CD8-positive, alpha-beta T cell (primary cell): ENCODE measurements at places on chromosomes 2 and 18.

DNA sequence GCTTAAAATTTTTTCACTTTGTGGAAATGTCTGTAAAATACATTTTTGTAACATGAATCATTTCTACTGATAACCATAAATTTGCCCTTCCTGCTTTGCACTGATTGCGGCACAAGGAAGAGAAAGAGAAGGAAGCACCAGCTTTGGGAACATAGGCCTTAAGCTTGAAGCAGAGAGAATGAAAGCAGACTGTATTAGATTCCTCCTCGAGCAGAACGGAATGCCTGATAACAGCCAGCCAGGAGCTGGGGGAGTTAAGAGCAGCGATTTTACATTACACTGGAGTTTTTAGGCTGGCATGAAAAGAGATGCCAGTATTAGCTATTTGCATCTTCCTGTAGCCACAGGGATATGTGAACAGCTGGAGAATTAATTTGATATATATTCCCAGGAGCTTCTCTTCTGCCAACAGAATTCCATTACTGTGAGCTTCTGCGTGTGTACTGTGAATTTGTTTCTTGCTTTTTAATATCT is 33.5 kb downstream of the CRIM1 start:
- no peak for DNase-seq

DNA sequence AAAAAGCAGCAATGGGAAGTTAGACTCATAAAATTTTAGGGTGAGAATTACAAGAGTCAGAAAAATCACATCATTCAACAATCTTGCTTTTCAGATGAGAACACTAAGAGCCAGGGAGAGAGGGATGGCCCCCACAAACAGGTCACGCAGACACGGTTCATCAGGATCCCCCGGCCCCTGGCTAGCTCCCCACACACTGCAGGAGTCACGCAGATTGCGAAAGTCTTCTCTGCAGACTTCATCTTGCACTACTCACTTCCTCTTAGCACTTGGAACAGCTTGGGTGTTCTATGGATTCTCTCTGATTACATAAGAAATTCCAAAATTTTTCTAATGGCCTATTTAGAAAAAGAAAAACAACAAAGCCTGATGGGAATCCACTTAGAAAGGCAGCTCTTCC is 21.6 kb upstream of the SULT1C2 start:
- DNase-seq = no peak

- no peak for DNase-seq
These were observed 36.3 kb downstream of the PREPL start for GRCh38 chr2:44324971-44325426.

- DNase-seq = no peak
These were observed 31.3 kb downstream of the GATA6 start for GRCh38 chr18:22200611-22201225.

DNA sequence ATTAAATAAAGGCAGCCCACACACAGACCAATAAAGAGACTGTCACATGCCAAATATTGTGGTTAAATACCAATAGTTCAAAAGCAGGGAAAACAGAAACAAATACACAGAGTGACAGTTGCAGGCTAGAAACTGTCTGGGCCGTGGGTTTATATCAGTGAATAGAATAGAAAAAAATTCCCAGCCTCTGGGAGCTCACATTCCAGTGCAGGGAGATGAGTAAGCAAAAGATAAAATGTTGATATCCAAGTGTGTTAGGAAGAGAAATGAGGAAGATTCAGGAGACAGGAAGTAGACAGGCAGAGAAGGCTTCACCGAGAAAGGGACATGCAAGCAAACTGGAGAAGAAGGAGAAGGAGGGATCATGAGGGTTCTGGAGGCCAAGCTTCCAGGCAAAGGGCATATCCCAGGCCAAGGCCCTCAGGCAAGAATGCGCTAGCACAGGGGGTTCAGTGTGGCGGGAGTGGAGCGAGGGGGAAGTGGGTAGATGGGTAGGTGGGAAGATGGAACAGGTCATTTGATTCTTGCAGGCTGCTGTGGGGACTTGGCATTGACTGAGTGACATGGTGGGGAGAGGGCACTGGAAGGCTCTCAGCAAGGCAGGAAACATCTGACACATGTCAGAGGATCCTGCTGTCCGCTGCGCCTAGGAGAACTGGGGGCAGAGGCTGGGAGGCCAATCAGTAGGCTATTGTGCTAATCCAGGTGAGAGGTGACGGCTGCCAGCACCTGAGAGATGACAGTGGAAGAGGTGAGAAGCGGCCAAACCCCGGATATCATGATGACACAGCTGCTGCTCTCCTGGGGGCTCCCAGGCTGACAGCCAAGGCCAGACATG is 89.2 kb downstream of the ZBTB7C start:
- no peak for DNase-seq

DNA sequence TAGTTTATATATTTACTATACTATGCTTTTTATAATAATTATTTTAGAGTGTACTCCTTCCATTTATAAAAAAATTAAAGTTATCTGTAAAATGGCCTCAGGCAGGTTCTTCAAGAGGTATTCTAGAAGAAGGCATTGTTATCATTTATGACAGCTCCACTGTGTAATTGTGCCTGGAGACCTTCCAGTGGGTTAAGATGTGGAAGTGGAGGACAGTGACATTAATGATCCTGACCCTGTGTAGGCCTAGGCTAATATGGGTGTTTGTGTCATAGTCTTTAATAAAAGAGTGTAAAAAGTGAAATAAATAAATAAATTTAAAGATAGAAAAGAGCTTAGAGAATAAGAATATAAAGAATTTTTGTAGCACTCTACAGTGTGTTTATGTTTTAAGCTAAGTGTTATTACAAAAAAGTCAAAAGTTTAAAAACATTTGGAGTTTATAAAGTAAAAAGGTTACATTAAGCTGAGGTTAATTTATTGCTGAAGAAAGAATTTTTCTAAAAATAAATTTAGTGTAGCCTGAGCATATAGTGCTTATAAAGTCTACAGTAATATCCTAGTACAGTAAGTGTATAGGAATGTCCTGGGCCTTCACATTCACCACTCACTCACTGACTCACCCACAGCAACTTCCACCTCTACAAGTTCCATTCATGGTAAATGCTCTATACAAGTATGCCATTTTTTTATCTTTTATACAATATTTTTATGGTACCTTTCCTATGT is 190.0 kb upstream of the SESTD1 start:
- DNase-seq = no peak

GRCh38 chr2:189514104-189514503 is 66.5 kb downstream of the SLC40A1 start:
- DNase-seq = no peak

- peak; percentile 77 for DNase-seq
These were observed 1.3 kb downstream of the PKP4 start for GRCh38 chr2:158457826-158458616.

DNA sequence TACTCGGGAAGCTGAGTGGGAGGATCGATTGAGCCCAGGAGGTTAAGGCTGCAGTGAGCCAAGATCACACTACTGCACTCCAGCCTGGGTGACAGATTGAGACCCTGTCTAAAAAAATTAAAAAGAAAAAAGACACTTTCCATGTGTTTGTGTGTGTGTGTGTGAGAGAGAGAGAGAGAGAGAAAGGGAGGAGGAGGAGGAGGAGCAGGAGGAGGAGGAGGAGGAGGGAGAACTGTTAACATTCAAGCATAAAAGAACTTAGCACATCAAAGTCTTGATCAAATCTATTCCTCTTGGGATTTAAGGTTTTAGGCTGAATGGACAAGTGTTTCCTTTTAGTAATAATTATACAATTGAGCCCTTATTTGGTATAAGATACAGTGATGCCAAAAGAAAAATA is 75.5 kb downstream of the SPOPL start:
- DNase-seq = no peak

GRCh38 chr2:112831946-112832840 is 4.4 kb downstream of the IL1B start:
- no peak for DNase-seq

GRCh38 chr2:157922336-157922735 is 46.2 kb upstream of the ACVR1 start:
- no peak for DNase-seq

- peak; percentile 31 for DNase-seq
These were observed 11.1 kb downstream of the COLEC11 start for GRCh38 chr2:3606028-3606369.

GRCh38 chr2:26959331-26959730 is 11.1 kb upstream of the MAPRE3 start:
- no peak for DNase-seq

GRCh38 chr2:190535121-190535439 is 558 bp upstream of the NEMP2 start:
- DNase-seq = no peak

DNA sequence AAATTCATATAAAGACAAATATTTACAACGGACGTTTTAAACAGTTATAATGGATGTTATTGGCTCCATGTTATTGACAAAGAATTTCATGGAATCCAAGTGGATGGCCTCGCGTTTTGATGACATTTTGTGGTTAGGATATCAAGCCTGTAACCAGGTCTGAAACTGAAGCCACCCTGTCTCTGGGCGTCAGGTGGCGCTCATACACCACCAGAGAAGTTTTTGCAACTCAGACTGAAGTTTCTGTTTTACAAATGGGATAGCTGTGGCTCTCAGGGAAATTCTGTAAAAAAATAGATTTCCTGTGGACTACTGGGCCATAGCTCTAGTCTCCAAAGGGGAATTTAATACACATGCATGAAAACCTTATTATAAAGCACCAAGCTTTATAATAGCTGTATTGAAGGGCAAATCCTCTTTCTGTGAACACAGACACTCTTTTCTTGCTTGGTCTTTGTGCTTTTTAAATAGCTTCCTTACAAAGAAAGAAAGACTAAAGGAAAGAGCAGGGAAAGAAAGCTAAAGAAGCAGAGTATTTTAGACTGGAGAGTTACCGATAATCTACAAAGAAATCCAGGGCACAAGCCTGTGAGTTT is 86.7 kb downstream of the C18orf54 start:
- no peak for DNase-seq

- no peak for DNase-seq
These were observed 16.8 kb downstream of the ASXL3 start for GRCh38 chr18:33594799-33595198.

- no peak for DNase-seq
These were observed 112.5 kb downstream of the SLC4A3 start for GRCh38 chr2:219739866-219740440.

DNA sequence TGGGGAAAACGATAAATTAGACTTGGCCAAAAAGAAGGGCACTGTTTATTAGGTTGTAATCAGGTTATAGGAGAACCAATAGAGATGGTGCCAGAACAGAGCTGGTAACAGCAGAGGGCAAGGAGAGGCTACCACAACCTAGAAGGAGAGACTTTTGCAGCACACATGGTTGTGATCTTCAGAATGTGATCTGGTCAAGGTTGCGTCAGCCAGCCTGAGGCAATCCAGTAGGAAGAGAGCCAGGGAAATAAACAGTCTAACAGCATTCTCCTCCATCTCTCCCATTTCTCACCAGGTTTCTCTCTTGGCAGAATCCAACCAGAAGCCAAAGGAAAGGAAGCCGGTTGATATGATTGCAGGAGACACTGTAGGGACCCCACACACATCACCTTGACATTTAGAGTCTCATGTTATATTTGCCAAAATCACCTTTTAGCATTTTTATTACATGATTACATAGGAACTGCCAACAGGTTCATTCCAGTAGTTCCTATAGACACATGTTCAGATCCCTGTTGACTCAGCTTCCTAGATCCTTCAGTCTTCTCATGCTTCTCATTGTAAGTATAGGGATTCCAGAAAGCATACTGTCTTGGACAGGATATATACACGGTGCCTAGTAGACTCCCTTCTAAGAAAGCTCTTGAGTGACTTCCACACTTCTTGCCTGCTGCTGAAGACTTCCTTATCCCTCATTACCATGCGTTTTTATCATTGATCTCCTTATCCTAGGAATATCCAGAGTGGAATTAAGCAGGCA is 17.6 kb upstream of the SPATS2L start:
- DNase-seq = no peak

- no peak for DNase-seq
These were observed 118.2 kb upstream of the SCN7A start for GRCh38 chr2:166612214-166612613.

GRCh38 chr2:226352941-226353560 is 446.6 kb downstream of the IRS1 start:
- DNase-seq = no peak

- DNase-seq = no peak
These were observed 451.8 kb downstream of the TGIF1 start for GRCh38 chr18:3901811-3902210.

- DNase-seq = no peak
These were observed 7.7 kb downstream of the MGAT5 start for GRCh38 chr2:134261398-134262131.

GRCh38 chr2:70182689-70183088 is 8.1 kb downstream of the C2orf42 start:
- DNase-seq = no peak

DNA sequence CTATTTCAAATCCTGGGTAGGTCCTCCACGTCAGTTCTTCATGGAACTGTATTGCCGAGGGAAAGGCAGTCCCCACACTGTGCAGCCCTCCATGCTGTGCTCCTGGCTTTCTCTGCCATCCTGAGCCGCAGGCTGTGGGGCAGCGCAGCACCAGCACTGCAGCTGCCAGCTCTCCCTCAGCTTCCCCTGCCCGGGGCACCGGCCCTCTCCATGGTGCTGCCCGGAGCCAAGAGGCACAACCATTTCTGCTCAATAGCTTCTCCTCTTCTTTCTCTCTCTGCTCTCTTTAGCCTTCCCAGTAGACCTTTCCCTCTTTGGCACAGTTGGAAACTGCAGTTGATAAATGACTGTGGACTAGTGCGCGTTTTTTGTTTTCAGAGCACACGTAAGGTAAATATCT is 12.1 kb downstream of the ANKRD23 start:
- DNase-seq = no peak

DNA sequence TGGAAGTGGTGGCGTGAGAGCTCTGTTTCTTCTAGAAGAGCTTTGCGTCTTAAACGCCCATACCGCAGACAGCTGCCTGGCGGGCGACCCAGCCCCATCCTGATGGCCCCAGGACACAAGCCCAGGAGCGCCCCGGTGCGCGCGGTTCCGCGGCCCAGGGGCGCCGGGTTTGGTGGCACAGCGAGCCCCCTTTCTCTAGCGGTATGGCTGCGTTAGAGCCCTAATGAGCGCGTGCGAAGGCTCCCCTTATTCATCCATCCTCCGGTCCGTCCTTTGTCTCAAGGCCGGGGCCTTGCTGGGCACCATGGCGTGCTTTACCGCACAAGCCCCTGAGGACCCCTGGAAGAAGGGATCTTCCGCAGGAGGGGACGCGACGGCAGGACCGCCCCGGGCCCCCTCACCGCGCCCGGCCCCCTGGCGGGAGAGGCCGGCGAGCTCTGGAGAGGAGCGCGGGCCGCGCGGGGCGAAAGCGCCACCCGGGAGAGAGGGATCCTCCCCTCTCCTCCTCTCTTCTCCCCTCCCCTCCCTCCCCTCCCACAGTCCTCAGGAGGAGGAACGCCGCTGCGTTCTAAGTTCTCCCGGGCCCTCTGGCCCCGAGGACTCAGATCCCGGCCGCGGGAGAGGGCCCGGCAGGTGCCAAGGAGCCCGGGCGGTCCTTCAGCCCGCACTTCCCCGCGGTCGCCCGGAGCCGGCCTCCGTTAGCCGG is 626 bp upstream of the SLC1A4 start:
- DNase-seq = peak; percentile 38
